ENCODE measurements at places on chromosomes 5 and 9. TPM values are rescaled to one million over a fixed set of nuclear protein-coding genes. Genes with fewer than 3 reads are reported as not detected.

The CBY3 gene
- polyA plus RNA-seq: 1.4 TPM

The PAPPA gene
- not detected for polyA plus RNA-seq

The PSD2 gene
- not detected for polyA plus RNA-seq

The DCAF10 gene
- polyA plus RNA-seq: 27.4 TPM

The NTNG2 gene
- polyA plus RNA-seq: 1.6 TPM

The ARHGEF28 gene
- not detected for polyA plus RNA-seq

The PCDHB4 gene
- polyA plus RNA-seq: not detected
